ENCODE measurements at places on chromosomes 6 and 20. TPM values are rescaled to one million over a fixed set of nuclear protein-coding genes. Genes with fewer than 3 reads are reported as not detected.

The HBS1L gene
- 78.3 TPM for polyA plus RNA-seq

The ACSS1 gene
- polyA plus RNA-seq = 31.8 TPM

DNA sequence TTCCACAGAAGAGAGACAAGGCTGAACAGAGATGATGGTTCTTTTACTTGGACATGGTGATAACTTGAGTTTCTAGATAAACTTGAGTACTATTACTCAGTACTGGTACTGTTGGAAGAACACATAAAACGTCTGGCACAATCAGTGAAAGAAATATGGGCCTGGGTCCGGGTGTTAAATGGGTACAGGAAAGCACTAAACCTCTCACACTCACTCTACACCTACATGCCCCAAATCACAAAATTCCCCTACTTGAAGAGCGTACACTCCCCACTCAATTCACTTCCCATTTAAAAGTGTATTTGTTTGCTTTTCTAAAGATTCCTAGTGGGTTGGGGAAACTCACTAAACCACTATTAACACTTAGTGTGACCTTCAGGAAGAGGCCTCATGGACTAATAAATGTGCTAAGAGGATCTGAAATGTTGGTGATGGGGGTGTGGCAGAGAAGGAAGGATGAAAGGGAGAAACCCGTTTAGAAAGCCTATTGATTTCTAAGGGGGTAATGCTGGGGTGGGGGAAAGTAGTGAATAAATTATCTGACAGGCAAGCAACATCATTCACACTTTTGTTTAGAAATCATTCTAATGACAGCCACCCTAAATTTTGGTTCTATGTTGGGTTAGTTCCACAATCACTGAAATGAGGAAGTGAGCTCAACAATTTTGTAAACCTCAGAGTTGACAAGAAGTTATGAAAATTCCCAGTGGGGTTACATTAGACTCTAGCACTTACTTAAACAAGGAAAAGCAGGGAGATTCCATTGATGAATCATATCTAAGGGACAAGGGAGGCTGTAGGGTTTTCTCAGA, 222.6 kb upstream of the MARCKS start:
- DNase-seq = no peak

The KIAA1755 gene
- polyA plus RNA-seq = 3.1 TPM

The LHFPL5 gene
- polyA plus RNA-seq = 0.40 TPM

All from renal pelvis (tissue), 12 donors.